Progenitor cell of endocrine pancreas (in vitro differentiated cells): ENCODE measurements at places on chromosomes 2 and 18. TPM values are rescaled to one million over a fixed set of nuclear protein-coding genes. Genes with fewer than 3 reads are reported as not detected.

- no peaks in the 10 kb centered on the region for H3K36me3 ChIP-seq
- no peaks in the 10 kb centered on the region for H3K27me3 ChIP-seq
- no peaks in the 10 kb centered on the region for H3K4me1 ChIP-seq
- H3K27ac ChIP-seq: no peak overlapping the region
- H3K4me3 ChIP-seq: no peak overlapping the region
Measured at GRCh38 chr18:63283305-63284094, 36.1 kb downstream of the BCL2 start.

GRCh38 chr2:224309176-224309575, 92.7 kb downstream of the FAM124B start:
- H3K4me3 ChIP-seq: no peak overlapping the region
- H3K4me1 ChIP-seq: peaks cover 4% of the 10 kb centered on the region
- H3K27ac ChIP-seq: no peak overlapping the region
- DNase-seq: no peak
- no peaks in the 10 kb centered on the region for H3K27me3 ChIP-seq

DNA sequence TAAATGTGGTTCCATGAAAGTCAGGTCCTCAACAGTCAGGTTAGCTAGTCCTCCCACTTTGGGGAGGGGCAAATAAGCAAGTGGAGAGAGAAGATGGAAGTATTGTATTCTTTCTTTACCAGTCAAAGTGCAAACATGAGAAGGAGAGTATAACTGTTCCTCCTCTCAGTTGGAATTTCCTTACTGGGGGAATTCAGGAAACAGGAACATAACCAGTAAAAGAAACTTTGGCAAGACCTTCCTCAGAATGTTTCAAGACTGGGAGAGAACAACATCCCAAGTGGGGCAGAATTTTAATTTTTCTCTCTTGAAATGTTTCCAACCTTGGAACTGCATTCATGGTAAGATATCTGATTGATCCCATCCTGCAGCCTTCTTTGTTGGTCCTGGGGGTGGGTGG, 552.4 kb upstream of the TNP1 start:
- H3K4me3 ChIP-seq: no peak overlapping the region
- DNase-seq: no peak
- no peaks in the 10 kb centered on the region for H3K36me3 ChIP-seq
- no peak overlapping the region for H3K27ac ChIP-seq
- H3K4me1 ChIP-seq: no peaks in the 10 kb centered on the region
- no peaks in the 10 kb centered on the region for H3K27me3 ChIP-seq

DNA sequence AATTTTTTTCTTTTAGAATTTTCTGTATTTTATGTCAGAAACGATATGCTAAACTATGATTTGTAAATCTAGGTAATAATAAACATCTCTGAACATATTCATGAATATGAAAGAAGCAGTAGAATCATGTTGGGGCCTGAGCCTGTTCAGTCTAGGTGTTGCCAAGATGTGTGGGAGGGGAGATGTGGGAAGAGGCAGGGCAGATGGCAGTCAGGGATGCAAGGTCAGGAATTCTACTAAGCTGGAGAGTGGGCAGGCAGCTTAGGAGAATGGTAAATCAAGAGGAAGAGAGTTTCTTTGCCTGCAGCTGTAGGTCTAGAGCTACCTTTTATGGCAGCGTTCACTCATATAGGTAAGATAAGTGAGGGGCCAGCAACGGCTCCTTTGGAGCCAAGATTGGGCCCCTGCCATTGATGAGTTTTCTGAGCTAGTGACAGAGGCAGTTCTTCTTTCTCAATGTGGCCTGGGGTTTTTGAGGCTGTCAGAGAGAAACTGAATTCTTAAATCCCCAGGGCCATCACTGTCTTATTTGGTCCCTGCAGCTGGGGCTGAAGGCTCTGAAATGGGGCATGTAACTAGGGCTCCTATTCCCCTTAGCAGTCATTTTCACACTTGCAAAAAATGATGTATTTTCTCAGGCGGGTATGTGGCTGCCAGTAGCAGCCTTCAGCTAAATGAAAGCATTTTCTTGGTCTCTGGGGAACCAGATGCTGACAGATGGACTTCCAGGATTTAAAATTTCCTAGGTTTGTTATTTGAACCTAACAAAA, 232.8 kb downstream of the PIK3C3 start:
- peaks cover 6% of the 10 kb centered on the region for H3K4me1 ChIP-seq
- no peaks in the 10 kb centered on the region for H3K27me3 ChIP-seq
- no peak for DNase-seq
- H3K4me3 ChIP-seq: no peak overlapping the region
- H3K27ac ChIP-seq: no peak overlapping the region

DNA sequence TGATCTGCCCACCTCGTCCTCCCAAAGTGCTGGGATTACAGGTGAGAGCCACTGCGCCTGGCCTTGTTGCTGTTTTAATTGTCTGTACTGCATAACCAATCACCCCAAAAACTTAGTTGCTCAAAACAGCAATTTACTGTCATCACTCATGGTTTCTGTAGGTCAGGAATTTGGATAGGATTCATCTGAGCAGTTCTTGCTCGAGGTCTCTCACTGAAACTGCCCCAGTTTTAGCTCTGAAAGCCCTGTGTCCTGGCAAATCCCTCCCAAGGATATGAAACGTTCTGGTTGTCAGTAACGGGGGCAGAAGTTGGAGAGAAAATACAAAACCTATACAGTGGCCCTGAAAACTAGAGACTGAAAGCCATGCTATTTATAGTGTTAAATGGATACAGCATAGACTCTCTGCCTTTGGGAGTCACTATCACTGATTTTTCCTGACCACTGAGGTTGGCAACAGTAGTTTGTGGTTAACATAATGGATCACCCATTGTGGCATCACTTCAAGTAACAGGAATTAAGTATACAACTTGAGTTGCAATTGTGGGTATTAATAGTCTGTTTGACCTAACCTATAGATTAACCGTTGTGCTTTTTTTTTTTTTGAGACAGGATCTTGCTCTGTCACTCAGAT, 27.2 kb upstream of the ERICH2 start:
- no peak for DNase-seq
- no peak overlapping the region for H3K4me3 ChIP-seq
- H3K27ac ChIP-seq: no peak overlapping the region
- H3K4me1 ChIP-seq: peaks cover 2% of the 10 kb centered on the region

DNA sequence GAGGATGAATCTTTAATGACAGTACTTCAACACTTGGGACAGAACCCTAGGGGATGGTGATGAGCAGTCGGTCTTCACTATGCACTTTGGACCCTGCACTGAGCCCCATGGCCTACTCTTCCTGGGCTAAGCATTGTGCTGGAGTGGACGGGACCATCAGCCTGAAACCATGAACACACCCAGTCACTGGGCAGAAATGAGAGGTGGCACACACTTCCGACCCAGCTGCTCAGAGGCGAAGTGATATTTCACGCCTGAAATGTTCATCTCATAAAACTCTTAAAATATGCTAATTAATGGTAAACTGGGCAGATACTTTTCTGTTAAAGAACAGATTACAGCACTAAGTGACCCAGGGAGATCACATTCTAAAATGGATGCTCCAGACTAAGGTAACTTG, 150.3 kb upstream of the NDUFV2 start:
- peaks cover 7% of the 10 kb centered on the region for H3K36me3 ChIP-seq
- no peak overlapping the region for H3K27ac ChIP-seq
- no peaks in the 10 kb centered on the region for H3K27me3 ChIP-seq
- H3K4me3 ChIP-seq: no peak overlapping the region
- no peak for DNase-seq

DNA sequence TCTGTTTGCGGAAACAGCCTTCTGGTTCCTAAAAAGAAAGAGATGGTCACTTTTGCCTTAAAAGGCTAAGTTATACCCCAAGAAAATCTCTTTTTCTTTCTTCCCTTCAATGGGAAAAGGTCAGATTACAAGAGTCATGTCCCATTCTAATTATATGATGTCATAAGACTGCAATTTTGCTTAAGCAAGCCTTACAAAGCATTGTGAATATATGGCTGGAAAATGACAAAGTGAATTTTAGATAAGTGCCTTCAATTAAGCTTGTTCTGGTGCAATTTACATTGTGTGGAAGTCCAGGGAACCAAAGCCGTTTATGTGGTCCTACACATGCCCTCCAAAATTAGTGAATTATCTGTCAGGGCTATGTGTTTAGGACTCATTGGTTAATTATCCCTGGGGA, 7.6 kb upstream of the BMP10 start:
- DNase-seq: no peak
- peaks cover 12% of the 10 kb centered on the region for H3K27me3 ChIP-seq
- no peak overlapping the region for H3K27ac ChIP-seq

DNA sequence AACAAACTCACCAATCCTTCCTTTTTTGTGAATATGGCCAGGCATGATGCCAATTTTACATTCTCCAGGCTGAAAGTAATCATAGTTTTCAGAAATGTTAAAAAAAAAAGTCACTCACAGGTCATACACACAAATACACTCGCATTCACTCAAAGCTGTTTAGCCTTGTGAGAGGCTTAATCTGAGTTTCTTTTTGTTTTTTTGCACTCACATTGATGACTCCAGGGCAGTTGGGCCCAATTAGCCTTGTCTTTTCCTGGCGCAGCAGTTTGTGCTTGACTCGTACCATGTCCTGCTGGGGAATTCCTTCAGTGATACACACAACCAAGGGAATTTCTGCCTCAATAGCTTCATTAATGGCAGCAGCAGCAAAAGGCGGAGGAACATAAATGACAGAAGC, 18.0 kb downstream of the SUCLG1 start:
- no peak overlapping the region for H3K4me3 ChIP-seq
- peaks cover 2% of the 10 kb centered on the region for H3K4me1 ChIP-seq

GRCh38 chr2:223916181-223916920, 28.8 kb downstream of the WDFY1 start:
- H3K4me1 ChIP-seq: no peaks in the 10 kb centered on the region
- DNase-seq: no peak
- no peaks in the 10 kb centered on the region for H3K27me3 ChIP-seq
- peak overlapping the region; percentile 29 for H3K27ac ChIP-seq
- H3K36me3 ChIP-seq: peaks cover 7% of the 10 kb centered on the region
- no peak overlapping the region for H3K4me3 ChIP-seq

PRKD3 gene
- total RNA-seq: 56.6 and 56.7 TPM in 2 replicates

C2orf66 gene
- 0.38 and 0.40 TPM in 2 replicates for total RNA-seq

FSHR gene
- total RNA-seq: 0.44 and 0.74 TPM in 2 replicates

PLCL1 gene
- total RNA-seq: 41.1 and 48.3 TPM in 2 replicates

KCNK3 gene
- total RNA-seq: 1.2 and 1.5 TPM in 2 replicates

AMER3 gene
- 6.4 and 7.0 TPM in 2 replicates for total RNA-seq

DOK6 gene
- total RNA-seq: 7.0 and 7.2 TPM in 2 replicates

SERPINB13 gene
- total RNA-seq: not detected in 2 replicates
